Peyer's patch (tissue), 4 donors: ENCODE measurements at places on chromosomes 11 and 22. TPM values are rescaled to one million over a fixed set of nuclear protein-coding genes. Genes with fewer than 3 reads are reported as not detected.

DNA sequence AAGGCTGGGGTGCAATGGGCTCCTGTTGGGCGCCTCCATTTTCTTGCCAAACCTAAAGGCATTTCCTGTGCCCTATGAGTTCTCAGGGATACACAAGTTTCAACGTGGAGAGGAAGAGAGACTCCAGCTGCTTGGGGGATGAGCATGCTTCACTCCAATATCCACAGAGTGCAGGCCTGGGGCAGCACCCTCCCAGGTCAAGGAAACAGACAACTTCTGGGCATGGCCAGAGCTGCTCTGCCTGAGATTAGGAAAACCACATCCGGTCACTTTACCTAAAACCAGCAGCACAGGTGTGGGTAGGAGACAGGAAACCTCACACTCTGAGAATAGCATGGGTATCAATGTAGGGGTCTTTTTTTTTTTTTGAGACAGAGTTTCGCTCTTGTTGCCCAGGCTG, 28.7 kb downstream of the TMEM184B start:
- DNase-seq = no peak

Gene TMEM191B
- not detected for total RNA-seq

Gene CD3E
- total RNA-seq = 9.9 TPM

Gene C11orf16
- total RNA-seq = not detected

DNA sequence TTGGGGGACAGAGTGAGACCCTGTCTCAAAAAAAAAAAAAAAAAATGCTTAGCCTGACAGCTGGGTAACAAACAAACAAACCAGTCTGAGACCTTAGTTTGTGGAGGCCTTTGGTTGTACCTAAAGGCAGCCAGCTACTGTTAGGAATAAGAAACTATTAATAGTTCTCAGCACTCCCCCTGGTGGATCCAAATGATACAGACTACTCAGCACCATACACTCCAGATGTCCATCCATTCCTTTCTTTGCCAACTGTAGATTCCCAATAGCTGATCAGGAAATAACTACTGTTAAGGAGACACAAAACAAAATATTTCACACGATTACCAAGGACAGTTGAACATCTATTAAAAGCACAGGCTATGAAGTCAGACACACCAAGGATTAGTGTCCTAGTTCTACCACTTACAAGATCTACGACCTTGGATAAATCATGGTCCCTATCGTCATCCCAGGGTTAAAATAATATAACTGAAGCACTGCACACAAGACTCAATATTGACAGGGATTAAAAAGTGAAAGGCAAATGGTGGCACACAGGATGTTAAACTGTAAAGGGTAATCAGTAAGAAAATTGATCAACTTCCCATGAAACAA, 17.2 kb downstream of the CLDN25 start:
- DNase-seq = no peak

DNA sequence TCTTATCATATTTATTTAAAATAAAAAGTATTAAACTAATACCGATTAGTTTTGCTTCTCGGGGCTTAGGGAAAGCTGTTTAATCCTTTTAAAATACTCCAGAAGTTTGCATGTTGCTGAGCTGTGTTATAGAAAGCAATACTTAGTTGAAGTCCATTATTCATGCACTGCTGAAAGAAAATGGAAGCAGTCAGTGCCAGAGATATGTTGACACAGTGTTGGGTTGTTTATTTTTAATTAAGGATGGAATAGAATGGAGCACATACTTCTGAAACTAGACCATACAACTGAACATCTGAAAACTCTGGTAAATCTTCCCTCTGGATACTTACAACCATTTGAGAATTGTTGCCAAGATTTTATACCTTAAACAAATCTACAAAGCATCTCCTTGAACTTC, 282.7 kb upstream of the CCDC179 start:
- no peak for DNase-seq

Gene MS4A12
- not detected for total RNA-seq

- no peak for DNase-seq
These were observed 161.5 kb upstream of the MTMR2 start for GRCh38 chr11:96085319-96085930.

Gene MIOX
- total RNA-seq = not detected

- peak; percentile 92 for DNase-seq
These were observed at the start of gene NCF4 for GRCh38 chr22:36860821-36861659. NCF4 (plus strand) TSS chr22:36861006; CDS start chr22:36861172, 166 bp downstream.

Gene SMTN
- total RNA-seq = 23.1 TPM

DNA sequence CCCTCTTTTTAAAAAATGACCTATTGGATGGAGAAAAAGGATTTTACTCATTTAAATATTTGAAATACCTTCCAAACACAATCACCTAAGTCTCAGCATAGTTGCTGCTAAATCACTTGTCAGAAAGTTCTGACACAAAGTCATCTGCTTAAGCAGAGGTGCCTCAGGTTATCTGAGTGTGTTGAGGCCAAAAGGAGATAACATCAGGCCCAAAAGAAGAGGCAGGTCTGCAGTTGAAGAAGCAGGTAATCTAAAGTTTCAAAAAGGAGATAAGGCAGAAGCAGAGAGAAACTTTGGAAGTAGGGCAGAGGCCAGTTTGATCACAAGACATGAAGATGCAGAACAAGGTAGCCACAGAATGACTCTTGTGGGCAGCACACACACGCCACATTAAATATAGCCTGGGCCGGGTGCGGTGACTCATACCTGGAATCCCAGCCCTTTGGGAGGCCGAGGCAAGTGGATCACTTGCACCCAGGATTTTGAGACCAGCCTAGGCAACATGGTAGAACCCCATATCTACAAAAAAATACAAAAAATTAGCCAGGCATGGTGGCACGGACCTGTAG, 175.7 kb upstream of the API5 start:
- DNase-seq = no peak

- DNase-seq = no peak
These were observed 19.4 kb downstream of the IRF7 start for GRCh38 chr11:596374-596773.

DNA sequence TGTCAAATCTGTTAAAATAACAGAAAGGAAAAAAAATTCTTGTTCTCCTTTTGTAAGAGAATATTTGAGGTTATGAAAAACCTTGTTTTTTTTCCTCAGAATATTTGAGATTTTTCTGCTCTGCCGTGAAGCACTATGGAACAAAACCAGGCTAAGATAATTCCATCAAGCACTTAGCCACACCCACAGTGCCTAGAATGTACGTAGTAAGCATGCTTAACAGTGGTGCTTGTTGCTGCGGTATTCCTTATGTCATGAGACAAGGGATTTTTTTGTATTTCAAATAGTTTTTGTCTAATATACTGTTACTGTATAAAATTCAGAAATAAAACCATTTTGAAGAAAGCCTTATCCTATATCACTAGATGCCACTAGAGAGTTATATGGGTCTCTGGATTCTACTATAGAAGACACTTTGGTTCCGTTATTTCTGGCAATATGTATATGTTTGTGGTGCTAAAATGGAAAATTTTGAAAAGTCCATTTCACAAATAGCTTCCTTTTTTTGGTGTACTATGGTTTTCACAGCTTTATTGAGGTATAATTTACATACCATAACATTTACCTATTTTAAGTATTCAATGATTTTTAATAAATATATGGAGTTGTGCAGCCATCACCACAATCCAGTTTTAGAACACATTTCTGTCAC, 23.7 kb downstream of the PDHX start:
- DNase-seq = no peak

Gene FOLH1
- total RNA-seq = not detected

- no peak for DNase-seq
These were observed 134.1 kb downstream of the GRIK4 start for GRCh38 chr11:120645639-120646038.
